GM12864 (cell line): ENCODE measurements at places on chromosomes 7 and 10.

GRCh38 chr7:21580073-21580521 is 37.3 kb downstream of the DNAH11 start:
- no peak for DNase-seq

DNA sequence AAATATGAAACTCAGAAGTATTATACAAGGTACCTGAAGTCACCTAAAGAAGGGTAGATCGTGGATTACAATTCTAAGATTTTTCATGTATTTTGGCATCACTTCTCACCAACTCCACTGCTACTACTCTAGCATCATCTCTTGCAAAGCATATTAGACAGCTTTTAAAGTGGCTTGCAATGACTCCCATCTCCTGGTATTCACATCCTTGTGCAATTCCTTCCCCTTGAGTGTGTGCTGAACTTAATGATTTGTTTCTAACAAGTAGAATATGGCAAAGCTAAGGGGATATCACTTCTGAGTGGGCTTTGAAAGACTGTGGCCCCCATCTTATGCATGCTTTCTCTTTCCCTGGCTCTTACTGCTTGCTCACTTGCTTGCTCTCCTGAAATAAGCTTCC is 280.2 kb downstream of the SNX13 start:
- DNase-seq: no peak

- DNase-seq: no peak
Measured at GRCh38 chr7:117096942-117097341, 143.6 kb downstream of the ST7 start.

GRCh38 chr10:38102880-38103279 is 8.7 kb downstream of the ZNF37A start:
- no peak for DNase-seq

GRCh38 chr7:102451371-102452054 is 13.2 kb downstream of the ALKBH4 start:
- no peak for DNase-seq

- DNase-seq: no peak
Measured at GRCh38 chr10:61781969-61782403, 119.3 kb downstream of the CABCOCO1 start.

DNA sequence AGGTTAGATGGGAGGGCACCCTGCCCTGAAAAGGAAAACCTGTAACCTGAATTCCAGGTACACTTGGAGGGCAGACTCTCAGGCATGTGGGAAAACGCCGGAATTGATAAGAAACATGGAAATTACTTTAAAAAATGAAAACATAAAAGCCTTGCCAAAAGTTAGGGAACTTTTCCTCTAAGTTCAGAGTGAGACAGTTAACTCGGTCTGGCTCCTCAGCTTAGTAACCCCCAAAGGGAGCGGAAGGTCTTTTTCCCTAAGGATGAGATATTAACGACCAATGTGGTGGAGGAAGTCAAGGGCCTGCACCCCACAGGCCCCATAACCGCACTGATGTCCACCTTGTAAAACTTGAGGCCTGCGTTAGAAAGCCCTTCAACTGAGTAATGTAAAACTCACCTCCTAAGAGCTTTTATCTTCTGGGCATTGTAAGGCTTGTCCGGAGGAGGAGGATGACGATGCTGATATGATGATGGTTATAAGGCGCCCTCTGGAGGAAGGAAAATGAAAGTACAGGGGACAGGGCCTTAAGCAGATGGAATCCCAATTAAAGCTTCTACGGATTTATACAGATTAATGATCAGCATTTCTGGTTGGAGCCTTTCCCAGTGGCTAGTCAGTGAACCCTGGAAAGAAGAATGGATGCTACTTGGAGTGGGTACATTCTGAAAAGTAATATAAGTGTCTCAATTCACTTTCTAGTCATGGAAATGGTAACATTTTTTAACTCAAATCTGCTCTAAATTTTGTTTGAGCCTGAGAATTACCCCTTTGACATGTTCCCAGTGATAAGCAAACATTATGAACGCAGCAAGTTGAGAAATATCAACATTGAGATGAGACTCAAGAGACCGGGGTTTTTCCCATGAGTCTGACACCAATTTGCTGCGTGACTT is 694 bp downstream of the COL1A2 start:
- DNase-seq: peak; percentile 29

GRCh38 chr10:124743191-124744101 is 732 bp downstream of the FAM53B start:
- DNase-seq: no peak

DNA sequence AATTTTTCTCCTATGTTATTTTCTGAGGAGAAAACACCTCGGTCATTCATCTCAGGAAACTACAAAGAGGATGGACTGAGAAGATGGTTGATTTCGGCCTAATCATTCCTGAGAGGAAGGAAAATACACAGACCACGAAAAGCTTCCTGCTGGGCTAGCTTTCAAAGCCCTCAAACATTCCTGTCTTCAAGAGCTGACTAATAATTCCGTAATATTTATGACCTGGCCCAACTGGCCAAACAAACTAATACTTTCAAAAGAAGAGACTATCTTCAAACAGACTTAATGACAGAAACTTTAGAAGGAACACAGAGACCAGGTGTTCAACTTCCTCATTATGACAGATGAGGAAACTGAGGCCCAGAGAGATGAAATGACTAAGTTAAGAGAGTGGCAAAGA is 215.1 kb upstream of the FRMD4A start:
- no peak for DNase-seq

- DNase-seq: no peak
Measured at GRCh38 chr7:78141522-78142281, 343.1 kb downstream of the PHTF2 start.

DNA sequence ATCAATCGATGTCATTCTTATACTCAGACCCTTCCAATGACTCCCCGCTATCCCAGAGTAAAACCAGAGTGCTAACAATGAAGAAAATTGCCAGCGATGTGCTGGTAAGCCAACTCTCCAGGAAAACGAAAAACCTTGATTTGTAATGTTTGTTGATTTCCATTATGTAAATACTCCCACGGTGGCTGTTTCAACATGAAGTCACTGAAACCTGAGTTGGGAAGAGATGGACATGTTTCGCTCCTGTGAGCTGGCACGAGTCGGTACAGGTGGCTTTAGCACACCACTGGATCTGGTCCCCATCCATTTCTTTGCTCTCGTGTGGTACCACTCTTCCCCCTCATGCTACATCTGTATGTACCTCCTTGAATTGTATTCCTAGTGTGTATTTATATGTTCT is 52.9 kb downstream of the AP3M1 start:
- DNase-seq: no peak

DNA sequence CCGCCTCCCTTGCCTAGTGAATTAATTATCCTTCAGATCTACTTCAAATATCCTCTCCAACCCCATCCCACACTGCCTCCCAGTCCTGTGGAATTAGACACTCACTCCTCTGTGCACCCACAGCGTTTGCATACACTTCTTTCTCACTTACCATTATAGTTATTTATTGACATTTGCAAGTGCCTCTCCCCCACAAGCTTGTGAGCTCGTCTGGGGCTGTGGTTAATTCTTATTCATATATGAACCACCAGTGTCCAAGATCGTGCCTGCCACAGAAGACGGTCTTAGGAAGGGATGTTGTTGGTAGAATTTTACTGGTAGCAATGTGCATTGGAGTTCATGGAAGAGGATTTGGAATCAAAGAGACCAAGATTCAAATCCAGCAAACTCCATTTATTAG is 68.1 kb upstream of the AOAH start:
- no peak for DNase-seq

DNA sequence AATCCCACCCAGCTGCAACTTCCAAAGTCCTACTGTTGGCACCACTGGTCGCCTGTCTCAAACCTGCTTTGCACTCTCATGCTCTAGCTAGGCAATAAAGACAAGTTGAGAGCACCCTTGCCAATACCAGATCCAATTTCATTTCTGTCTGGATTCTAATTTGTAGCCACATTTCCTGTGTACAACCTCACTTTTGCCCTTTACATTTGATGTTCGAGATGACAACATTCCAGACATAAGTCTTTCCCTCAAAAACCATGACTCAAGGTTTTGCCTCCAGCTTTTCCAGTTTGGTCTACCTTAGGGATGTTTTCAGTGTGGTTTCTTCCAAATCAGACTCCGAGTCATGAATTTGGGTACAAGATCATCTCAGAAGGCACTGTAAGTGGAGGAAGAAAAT is 309.0 kb downstream of the GPAM start:
- DNase-seq: no peak

DNA sequence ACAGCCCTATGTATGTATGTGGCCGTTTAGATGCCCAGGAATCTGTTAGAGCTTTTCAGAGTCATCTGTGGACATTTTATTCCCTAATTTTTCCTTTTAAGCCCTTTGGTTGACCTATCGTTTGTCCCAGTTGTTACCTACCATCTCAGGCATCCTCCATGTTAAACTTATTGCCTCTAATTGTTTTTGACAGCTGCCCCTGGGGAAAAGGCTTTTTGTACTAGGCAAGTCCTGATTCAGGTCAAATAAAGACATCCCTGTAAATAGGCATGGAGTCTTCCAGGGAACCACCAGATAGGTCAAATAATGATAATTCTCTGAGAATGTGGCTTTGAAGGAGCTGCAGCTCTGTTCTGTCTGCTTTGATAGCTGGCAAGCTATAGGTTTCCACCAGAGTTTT is 87.7 kb upstream of the CYP26C1 start:
- no peak for DNase-seq

DNA sequence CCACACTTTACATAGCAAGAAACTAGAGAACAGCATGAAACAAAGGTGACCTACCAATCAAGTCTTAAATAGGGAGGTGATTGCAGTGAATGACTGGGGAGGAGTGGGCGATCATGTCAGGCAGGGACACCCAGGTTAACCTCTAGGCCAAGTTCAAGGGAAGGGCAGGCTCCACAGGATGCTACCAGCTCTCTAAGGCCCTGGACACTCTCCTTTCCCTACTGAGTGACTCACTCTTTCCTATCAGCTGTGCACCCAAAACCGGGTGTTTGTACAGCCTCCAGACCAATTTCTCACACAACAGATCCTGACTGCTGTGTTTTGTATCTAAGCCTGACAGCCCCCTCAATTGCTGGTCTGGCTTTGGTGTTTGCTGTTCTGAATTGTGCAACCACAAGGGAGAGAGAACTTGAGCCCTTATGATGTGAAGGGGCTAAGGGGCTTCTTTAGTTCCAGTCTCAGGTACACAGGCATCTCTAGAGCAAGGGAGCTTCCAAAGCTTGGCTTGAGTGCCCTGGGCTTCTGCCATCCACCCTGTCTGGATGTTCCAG is 107.8 kb downstream of the TBXAS1 start:
- no peak for DNase-seq

DNA sequence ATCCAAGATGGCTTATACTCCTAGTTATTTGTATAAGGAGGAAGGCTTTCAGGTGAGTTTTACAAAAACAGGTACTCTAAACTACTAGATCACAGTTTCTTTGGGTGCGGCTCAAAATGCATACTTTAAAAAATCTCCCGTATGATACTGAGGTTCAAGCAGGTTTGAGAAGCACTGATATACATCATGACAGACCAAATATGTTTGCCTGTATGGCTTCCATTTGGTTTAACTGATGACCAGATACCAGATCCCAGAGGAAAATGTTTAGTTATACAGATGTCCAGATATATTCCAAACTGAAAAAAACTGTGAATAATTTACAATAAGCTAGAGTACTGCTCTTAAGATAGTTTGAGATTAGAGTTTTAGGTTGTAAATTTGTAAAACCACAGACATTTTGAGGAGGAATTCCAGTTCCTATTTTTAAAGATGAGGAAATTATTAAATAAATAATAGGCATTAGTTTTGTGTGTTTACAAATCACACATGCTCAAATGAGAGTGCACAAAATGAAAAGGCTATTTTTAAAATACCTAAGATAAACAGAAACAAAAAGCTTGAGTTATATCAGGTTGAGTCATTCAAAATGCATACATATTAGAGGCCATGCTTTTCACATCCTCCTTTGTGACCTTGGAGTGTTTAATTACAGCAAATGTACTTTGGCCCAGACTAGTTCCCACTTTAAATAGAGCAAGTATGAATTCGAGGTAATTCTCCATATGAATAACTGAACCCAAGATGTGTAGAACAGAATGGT is 60.5 kb downstream of the SEMA3C start:
- DNase-seq: no peak

GRCh38 chr7:32661929-32662328 is 166.6 kb downstream of the AVL9 start:
- DNase-seq: no peak

DNA sequence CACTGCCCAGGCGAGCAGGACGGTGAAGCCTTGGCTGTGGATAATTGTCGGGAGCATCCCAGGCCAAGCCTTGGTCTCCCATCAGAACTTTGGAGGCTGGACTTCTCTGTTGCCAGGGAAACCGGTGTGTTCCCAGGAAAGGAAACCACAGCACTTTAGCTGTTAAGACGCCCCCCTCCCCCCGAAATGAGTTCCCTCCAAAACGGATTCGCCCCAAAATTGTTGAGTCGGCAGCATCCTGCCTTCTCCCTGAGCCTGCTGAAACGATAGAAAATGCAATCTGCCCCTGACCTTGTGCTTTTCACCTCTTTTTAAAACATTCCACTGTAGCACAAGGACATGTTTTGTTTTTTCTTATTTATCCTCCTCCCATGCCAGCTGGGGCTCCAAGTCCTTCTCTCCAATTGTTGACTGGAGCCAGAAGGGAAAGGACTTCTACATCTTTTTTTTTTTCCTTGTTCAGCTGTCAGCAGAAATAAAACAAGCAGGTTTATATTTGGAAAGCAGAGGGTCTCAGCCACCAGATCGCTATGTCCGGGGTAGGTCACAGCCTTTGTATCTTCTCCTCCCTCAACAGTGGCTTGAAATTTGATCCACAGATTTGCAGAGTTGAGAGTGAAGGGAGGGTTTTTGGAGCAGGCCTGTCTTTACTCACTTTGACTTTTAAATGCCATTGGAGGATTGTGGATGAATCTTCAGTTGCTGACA is 116.5 kb downstream of the ZMIZ1 start:
- DNase-seq: no peak

GRCh38 chr7:92835851-92836488 is 403 bp downstream of the CDK6 start:
- DNase-seq: no peak

GRCh38 chr10:122264436-122264835 is 6.7 kb upstream of the BTBD16 start:
- no peak for DNase-seq

DNA sequence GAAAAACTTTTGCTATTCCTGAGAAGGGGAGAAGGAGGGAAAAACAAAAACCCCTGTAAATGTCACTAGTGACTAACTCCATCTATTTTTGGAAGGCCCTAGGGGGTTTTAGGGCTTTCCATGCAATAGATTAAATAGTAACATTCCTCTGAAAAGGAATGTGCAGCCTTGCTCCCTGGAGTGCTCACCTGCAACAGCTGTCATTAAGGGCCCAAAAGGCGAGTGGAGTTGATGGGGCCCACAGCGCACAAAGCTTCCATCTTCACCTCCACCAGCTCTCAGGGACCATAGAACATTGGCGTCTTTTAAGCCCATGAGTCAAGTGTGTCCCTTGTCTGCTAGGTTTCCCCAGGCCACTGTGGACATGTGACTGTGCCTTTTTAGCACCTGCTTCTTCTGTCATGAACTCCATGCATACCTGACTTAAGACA is 58.0 kb upstream of the IL6 start:
- no peak for DNase-seq
